ENCODE measurements at places on chromosomes 7 and 10.

- DNase-seq = no peak
These were observed 138.3 kb downstream of the DNAJB6 start for GRCh38 chr7:157475095-157475494.

- DNase-seq = no peak
These were observed 12.1 kb downstream of the DOCK1 start for GRCh38 chr10:126917375-126917774.

GRCh38 chr7:2478800-2479199 lies 2.6 kb upstream of the GRIFIN start:
- DNase-seq = no peak

GRCh38 chr7:70829221-70830059 lies 302.5 kb upstream of the GALNT17 start:
- DNase-seq = peak; percentile 31

- no peak for DNase-seq
These were observed 51.3 kb downstream of the PFKP start for GRCh38 chr10:3118641-3119091.

GRCh38 chr7:18290223-18290622 lies 205.3 kb upstream of the HDAC9 start:
- no peak for DNase-seq

DNA sequence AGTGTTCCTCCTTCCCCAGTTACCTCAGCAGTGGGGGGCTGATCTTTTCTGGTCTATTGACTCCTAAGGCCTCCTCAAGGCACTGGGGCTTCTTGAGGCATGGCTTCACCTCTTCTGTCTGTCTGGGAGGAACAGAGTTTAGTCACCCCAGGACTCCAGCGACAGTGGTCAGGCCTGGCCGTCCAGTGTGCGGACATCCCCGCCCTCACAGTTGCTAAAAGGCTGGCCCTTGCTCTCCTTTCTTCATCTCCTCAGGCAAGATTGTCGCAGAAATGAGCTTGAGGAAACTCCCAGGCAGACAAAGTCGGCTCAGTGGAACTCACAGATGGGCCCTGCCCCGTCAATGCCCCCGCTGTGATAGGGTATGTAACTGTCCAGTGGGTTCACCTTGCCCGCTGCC lies 7.0 kb upstream of the FFAR4 start:
- DNase-seq = no peak

- DNase-seq = no peak
These were observed 5.5 kb upstream of the GNB2 start for GRCh38 chr7:100668069-100668449.

- no peak for DNase-seq
These were observed 18.8 kb downstream of the CDC123 start for GRCh38 chr10:12214763-12215218.

GRCh38 chr7:151666886-151667285 lies 147.2 kb upstream of the RHEB start:
- no peak for DNase-seq

- no peak for DNase-seq
These were observed 246.1 kb downstream of the REEP3 start for GRCh38 chr10:63767138-63767801.

DNA sequence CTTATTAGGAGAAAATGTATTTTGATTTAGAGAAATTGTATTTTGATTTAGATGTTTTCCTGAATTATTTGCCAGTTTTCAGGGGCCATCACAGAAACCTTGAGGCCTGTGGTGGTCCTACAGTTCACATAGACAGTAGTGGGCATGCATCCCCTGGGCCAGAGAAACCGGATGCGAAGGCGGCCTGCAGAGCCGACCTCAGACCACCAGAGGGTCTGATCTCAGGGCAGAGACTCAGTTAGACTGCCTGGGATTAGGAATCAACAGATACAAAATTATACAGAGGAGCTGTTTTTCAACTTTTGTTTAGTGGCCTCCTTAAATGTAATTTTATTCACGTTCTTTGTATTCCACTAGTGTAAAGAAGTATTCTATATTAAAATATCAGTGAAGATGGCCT lies 158.4 kb downstream of the PAXIP1 start:
- no peak for DNase-seq
